ENCODE measurements at places on chromosomes 1 and 21. TPM values are rescaled to one million over a fixed set of nuclear protein-coding genes. Genes with fewer than 3 reads are reported as not detected.

GRCh38 chr1:189253601-189254350, 1223.9 kb downstream of the BRINP3 start:
- H3K27ac ChIP-seq = no peak overlapping the region
- DNase-seq = no peak
- H3K27me3 ChIP-seq = no peaks in the 10 kb centered on the region
- no peak overlapping the region for H3K4me3 ChIP-seq
- no peaks in the 10 kb centered on the region for H3K4me1 ChIP-seq

LIN28A gene
- total RNA-seq = not detected

TRABD2B gene
- total RNA-seq = not detected

- no peaks in the 10 kb centered on the region for H3K4me1 ChIP-seq
- H3K4me3 ChIP-seq = no peak overlapping the region
- no peaks in the 10 kb centered on the region for H3K27me3 ChIP-seq
- DNase-seq = no peak
- H3K27ac ChIP-seq = no peak overlapping the region
Observed at GRCh38 chr1:207423560-207424292, 30.4 kb upstream of the CR2 start.

DNA sequence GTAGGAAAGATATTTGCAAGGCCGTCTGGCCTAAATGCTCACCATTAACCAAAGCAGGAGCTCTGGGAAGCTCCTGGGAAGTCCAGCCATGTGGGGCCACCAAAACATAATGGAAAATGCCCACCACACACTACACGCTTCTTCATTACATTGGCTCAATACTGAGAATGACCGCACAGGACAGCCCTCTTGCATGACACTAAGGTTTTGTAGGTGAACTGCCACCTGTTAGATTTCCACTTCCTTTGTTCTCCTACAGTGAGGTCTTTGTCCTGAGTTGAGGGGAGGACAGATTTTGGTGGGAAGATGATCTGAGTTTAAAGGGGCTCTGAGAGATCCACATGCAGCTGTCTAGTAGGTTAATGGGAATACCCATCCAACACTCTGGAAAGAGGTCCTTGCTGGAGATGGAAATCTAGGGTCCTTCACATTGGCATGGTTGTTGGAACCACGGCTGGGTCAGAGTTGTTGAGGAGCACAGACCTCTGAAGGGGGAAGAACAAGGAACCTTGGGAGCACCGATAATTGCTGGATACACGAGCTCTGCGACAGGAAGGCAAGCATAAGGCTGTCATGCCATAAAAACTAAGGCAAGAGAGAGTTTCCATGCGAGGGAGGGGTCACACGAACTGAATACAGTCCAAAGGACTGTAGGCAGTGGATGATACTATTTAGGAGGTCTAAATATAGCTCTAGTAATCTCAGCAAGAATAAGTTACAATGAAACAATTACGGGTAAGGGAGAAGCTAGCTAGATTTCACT, 105.5 kb upstream of the IRF2BP2 start:
- H3K36me3 ChIP-seq = no peaks in the 10 kb centered on the region
- peaks cover 13% of the 10 kb centered on the region for H3K4me1 ChIP-seq
- no peak overlapping the region for H3K4me3 ChIP-seq
- DNase-seq = no peak
- H3K27ac ChIP-seq = no peak overlapping the region
- no peaks in the 10 kb centered on the region for H3K27me3 ChIP-seq
